Breast epithelium (tissue), 4 donors: ENCODE measurements at places on chromosomes 3 and 15. TPM values are rescaled to one million over a fixed set of nuclear protein-coding genes. Genes with fewer than 3 reads are reported as not detected.

DNA sequence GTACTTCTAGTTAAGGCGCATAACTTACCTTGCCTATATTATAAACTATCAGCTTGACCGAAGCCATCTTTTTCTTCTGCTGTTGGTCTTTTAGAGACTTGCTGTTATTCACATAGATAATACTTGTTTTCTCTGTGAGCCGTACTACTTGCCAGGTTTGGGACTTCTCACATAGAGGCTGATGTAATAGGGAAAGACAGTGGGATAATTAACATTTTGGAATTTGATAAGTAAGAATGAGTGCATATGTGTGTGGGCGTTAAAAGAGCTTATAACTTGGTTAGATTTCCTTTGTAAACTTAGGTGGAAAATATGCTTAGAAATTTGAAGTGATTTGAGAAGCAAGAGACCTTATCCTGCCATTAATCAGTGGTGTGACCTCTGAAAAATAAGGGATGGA, 47.8 kb downstream of the FNDC3B start:
- H3K36me3 ChIP-seq, result no peaks in the 10 kb centered on the region
- H3K27ac ChIP-seq, result no peak overlapping the region
- no peaks in the 10 kb centered on the region for H3K4me1 ChIP-seq
- no peaks in the 10 kb centered on the region for H3K27me3 ChIP-seq

GRCh38 chr3:46504789-46505188, 7.0 kb downstream of the RTP3 start:
- no peak for DNase-seq
- no peaks in the 10 kb centered on the region for H3K36me3 ChIP-seq
- no peak overlapping the region for H3K27ac ChIP-seq
- H3K4me1 ChIP-seq, result no peaks in the 10 kb centered on the region
- H3K27me3 ChIP-seq, result no peaks in the 10 kb centered on the region
- H3K4me3 ChIP-seq, result no peak overlapping the region

The PGBD4 gene
- 1.6 TPM for total RNA-seq

DNA sequence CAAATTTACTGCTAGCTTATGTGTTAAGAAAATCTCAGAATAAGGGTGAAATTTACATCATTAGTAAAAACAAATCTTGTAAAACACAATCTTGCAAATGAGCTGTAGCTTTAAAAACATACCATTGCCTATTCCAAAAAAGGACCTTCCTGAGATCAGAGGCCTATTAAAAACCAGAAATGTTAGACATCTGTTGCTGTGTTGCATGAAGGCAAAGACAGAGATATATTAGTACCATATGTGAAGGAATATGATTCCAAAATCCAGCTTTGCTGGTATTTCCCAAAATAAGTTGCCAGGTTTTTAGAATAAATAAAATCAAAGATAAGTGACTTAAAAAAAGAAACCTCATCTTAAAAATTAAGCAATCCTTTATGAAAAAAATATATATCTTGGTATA, 504.1 kb upstream of the CDIN1 start:
- no peak overlapping the region for H3K4me3 ChIP-seq
- no peaks in the 10 kb centered on the region for H3K36me3 ChIP-seq
- no peak overlapping the region for H3K27ac ChIP-seq

GRCh38 chr15:63029676-63030075, 12.9 kb upstream of the TPM1 start:
- no peak for DNase-seq
- H3K27ac ChIP-seq, result no peak overlapping the region
- no peaks in the 10 kb centered on the region for H3K27me3 ChIP-seq
- no peaks in the 10 kb centered on the region for H3K4me1 ChIP-seq
- H3K36me3 ChIP-seq, result no peaks in the 10 kb centered on the region

DNA sequence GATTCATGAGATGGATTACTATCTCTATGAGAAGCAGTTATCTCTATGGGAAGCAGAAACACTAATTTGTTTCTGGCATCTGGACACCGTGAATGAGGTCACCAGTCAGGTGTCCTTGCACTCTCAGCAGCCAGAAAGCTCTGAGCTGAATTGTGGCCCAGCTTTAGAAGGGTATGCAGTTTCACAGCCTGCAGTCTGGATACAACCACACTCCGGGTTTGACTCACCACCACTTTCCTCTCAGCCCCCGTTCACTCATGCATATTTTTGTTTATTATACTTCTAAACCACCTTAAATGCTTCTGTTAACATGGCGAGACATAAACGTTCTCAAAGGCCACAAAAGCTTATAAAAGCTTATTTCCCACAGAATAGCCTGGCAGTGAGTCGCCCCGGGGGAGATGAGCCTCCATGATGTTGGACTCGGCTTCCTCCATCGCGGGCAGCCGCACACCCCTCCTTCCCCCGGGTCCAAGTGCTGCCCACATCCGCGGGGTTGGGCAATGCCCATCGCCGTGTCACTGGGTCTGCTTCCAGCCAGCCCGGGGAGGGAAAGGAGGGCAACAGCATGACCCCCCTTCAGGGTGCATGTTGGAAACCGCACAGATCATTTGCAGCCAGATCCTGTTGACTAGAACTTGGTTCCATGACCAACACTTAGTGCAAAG, 16.8 kb upstream of the SLC41A3 start:
- H3K27ac ChIP-seq, result no peak overlapping the region
- DNase-seq, result peak; percentile 49
- H3K36me3 ChIP-seq, result no peaks in the 10 kb centered on the region
- no peak overlapping the region for H3K4me3 ChIP-seq
